Activated CD4-positive, alpha-beta T cell treated with anti-CD3 and anti-CD28 coated beads for 36 hours (primary cell): ENCODE measurements at places on chromosomes 7 and 10. TPM values are rescaled to one million over a fixed set of nuclear protein-coding genes. Genes with fewer than 3 reads are reported as not detected.
A peak's percentile ranks its signal among the peaks of the same experiment; 100 is the strongest.

DNA sequence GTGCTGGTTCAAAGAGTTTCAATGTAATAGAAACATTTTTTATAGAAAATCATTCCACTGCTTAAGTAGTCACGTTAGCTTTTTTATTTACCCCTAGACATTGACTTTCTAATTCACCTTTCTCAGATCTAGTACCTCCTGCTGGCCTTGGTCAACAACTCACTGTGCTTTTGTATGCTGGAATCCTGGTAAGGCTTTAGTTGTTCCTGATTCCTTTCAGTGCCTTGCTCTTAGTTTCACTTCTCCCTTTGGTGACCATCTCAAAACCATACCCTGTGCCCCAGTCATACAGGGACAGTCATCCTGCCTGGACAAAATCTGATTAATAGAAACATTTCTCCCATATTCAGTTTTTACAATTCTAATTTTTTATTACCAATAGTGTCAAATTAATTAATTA is 130.2 kb downstream of the GPR37 start:
- no peak overlapping the region for H3K27ac ChIP-seq
- H3K4me1 ChIP-seq = no peaks in the 10 kb centered on the region
- no peaks in the 10 kb centered on the region for H3K27me3 ChIP-seq
- no peaks in the 10 kb centered on the region for H3K36me3 ChIP-seq
- H3K4me3 ChIP-seq = no peak overlapping the region

GRCh38 chr7:70565721-70566370 is 566.1 kb upstream of the GALNT17 start:
- H3K27me3 ChIP-seq = no peaks in the 10 kb centered on the region
- H3K4me1 ChIP-seq = no peaks in the 10 kb centered on the region
- H3K27ac ChIP-seq = no peak overlapping the region

- peak overlapping the region; percentile 37 for H3K27ac ChIP-seq
- peaks cover 3% of the 10 kb centered on the region for H3K36me3 ChIP-seq
- H3K4me1 ChIP-seq = peaks cover 31% of the 10 kb centered on the region
- peaks cover 42% of the 10 kb centered on the region for H3K27me3 ChIP-seq
Observed at GRCh38 chr7:112204499-112205342, 1.5 kb downstream of the DOCK4 start.

DNA sequence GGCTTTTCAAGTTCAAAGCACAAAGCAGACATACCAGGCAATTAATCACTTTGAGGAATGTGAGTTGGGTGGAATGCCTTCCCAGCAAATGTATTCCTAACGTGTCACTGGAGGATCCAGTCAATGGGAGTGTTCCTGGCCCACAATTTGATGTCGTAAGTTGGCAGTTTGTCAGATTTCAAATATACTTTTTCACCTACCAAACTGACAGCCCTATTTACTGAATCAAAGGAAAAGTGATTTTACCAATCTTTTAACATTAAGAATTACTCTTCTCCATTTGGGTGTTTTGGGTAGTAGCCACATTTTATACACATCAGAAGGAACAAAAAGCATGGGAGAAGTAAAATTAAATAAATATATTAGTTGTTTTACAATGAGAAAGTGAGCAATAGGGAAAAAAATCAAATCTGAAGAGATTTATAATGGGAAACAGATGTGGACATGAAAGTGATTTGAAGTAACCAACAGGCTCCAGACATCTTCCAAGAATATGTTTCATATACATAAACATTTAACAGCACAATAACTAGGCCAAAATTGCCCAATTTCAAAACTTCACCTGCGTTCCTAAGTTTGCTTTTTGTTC is 222.9 kb downstream of the MTERF1 start:
- DNase-seq = no peak
- no peak overlapping the region for H3K4me3 ChIP-seq
- peaks cover 6% of the 10 kb centered on the region for H3K4me1 ChIP-seq
- no peaks in the 10 kb centered on the region for H3K27me3 ChIP-seq
- no peak overlapping the region for H3K27ac ChIP-seq

DNA sequence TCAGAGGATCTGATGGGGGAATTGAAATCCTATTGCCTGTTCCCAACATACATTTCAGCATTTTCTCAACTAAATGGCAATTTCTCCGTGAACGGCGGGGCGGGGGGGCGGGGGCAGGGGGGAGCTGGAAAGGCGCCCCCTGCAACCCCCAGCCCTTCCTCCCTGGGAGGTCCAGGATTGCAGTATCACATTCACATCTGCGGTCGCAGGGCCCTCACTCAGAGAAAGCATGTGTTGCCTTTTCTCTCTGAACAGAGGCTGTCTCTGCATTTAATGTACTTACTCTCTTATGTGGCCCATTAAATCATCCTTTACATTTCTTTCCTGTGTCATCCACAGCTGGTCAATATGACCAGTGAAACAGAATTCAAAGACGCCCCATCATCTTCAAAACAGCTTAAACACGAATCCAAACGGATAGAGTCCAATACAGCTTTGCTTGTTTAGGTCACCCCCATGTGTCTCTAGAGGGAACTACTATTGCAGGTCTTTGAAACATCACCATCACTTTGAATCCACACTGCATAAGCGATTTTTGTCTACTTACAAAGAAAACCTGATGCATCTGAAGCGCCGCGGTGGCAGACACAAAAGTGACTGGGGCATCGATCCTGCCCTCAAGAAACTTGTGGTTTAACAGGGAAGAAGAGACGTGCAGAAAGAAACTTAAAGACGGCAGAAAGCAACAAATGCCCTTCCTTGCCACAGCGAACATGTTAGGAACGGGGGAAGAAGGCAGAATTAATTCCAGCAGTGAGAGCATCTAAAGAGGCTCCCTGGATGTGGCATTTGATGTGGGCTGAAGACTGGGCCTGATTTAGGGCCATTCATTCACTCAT is 17.0 kb upstream of the ECHDC3 start:
- no peaks in the 10 kb centered on the region for H3K36me3 ChIP-seq
- H3K27ac ChIP-seq = no peak overlapping the region
- H3K4me3 ChIP-seq = no peak overlapping the region
- H3K4me1 ChIP-seq = peaks cover 5% of the 10 kb centered on the region
- DNase-seq = no peak

- peaks cover 17% of the 10 kb centered on the region for H3K27me3 ChIP-seq
- no peak overlapping the region for H3K4me3 ChIP-seq
- no peaks in the 10 kb centered on the region for H3K36me3 ChIP-seq
- DNase-seq = no peak
Observed at GRCh38 chr10:127299956-127300689, 103.7 kb upstream of the INSYN2A start.

GRCh38 chr10:83724471-83725241 is 414.7 kb upstream of the GHITM start:
- no peak overlapping the region for H3K27ac ChIP-seq
- H3K4me1 ChIP-seq = no peaks in the 10 kb centered on the region
- no peaks in the 10 kb centered on the region for H3K36me3 ChIP-seq
- DNase-seq = no peak

DNA sequence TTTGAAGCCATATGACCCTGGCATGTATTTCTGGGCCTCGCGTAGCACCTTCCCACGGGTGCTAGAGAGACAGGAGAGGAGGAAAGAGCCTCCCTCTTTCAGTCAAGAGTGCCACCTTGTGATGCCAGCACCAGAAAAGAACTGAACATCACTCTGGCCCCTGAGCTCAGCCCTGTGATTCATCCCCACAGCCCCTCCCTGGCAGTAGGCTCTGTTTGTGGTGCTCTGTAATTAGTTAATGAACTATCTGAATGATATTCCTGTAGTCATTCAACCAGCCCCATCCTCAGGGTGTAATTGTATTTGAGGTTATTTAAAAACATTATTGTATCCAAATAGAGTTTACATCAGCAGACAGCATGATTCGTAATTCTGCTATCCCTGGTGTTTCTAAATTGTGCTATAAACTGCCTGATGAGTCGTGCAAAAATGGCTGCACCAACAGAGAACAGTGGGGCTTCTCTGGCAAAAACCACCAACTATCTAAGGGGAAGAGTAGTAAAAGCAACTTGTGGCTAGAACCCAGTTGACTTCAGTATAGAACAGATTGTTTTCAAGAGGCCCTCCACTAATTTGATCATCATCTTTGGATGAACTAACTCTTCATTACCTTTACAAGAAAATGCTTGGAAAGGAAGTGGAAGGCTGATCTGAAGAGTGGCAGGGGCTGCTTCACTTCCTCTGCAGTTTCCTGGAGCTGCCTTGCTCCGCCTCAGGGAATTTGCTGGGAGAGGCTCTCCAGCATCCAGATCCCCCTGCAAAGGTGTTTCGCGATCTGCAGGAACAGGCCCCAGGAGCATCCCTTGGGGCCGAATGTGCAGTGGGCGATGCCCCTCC is 23.7 kb upstream of the TIAL1 start:
- peaks cover 12% of the 10 kb centered on the region for H3K4me1 ChIP-seq
- H3K36me3 ChIP-seq = no peaks in the 10 kb centered on the region
- peak overlapping the region; percentile 10 for H3K27ac ChIP-seq
- H3K4me3 ChIP-seq = no peak overlapping the region

The ANTXRL gene
- total RNA-seq = not detected

The ZNF775 gene
- total RNA-seq = 3.9 TPM

The MINDY4 gene
- 1.7 TPM for total RNA-seq

The PUS7 gene
- total RNA-seq = 31.9 TPM

The CTAGE4 gene
- total RNA-seq = 1.2 TPM

The PVRIG gene
- total RNA-seq = 26.9 TPM
